K562 (cell line): ENCODE measurements at places on chromosomes 12 and 14. TPM values are rescaled to one million over a fixed set of nuclear protein-coding genes. Genes with fewer than 3 reads are reported as not detected.
A peak's percentile ranks its signal among the peaks of the same experiment; 100 is the strongest.

Gene DHH
- 2.2 and 2.3 TPM in 2 replicates for total RNA-seq

Gene SERPINA10
- not detected in 2 replicates for total RNA-seq

Gene PIWIL1
- total RNA-seq = not detected in 2 replicates

Gene ASB8
- total RNA-seq = 18.6 and 21.6 TPM in 2 replicates

Gene GDF11
- 15.7 and 19.9 TPM in 2 replicates for total RNA-seq

Gene WNT5B
- total RNA-seq = 14.6 and 18.4 TPM in 2 replicates

GRCh38 chr12:50545213-50545612 lies 40.4 kb downstream of the DIP2B start:
- DNase-seq = no peak
- H3K27ac ChIP-seq = no peak overlapping the region
- H3K27me3 ChIP-seq = no peaks in the 10 kb centered on the region
- H3K4me1 ChIP-seq = peaks cover 3% of the 10 kb centered on the region

DNA sequence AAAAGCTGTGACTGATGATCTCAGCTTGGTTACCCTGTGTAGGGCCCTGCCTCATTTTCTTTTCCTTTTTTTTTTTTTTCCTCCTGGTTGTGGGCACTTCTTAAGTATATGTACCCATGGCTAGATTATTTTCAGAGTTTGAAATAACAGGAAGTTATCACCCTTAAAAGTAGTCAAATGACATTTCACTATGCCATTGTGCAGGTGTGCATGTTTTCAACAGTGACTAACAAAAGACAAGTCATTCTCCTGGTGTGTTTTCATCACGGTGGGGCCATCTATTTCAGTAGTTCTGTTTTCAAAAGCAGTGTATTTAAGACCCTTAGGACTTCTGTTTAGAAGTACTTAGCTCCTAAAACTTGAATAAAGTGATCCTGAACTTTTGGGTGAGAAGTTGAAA lies 15.0 kb downstream of the GABARAPL1 start:
- H3K36me3 ChIP-seq = 0 out of 3 replicates have a peak, but pooled peaks cover 3% of the 10 kb centered on the region
- H3K27ac ChIP-seq = no peak overlapping the region
- no peak for DNase-seq
- no peaks in the 10 kb centered on the region for H3K27me3 ChIP-seq
- no peak overlapping the region for H3K4me3 ChIP-seq

GRCh38 chr12:21456291-21456780 lies 18.9 kb downstream of the PYROXD1 start:
- DNase-seq = no peak
- H3K27ac ChIP-seq = no peak overlapping the region
- peaks cover 2% of the 10 kb centered on the region; the same call in 1 of the 3 replicates for H3K36me3 ChIP-seq
- H3K27me3 ChIP-seq = no peaks in the 10 kb centered on the region
- H3K4me1 ChIP-seq = no peaks in the 10 kb centered on the region
- no peak overlapping the region for H3K4me3 ChIP-seq

- no peak overlapping the region for H3K27ac ChIP-seq
- H3K27me3 ChIP-seq = peaks cover 3% of the 10 kb centered on the region; the same call in 2 of the 3 replicates
- H3K4me3 ChIP-seq = no peak overlapping the region
- peak; percentile 13 for DNase-seq
Measured at GRCh38 chr12:130401703-130402102, 64.0 kb downstream of the PIWIL1 start.

DNA sequence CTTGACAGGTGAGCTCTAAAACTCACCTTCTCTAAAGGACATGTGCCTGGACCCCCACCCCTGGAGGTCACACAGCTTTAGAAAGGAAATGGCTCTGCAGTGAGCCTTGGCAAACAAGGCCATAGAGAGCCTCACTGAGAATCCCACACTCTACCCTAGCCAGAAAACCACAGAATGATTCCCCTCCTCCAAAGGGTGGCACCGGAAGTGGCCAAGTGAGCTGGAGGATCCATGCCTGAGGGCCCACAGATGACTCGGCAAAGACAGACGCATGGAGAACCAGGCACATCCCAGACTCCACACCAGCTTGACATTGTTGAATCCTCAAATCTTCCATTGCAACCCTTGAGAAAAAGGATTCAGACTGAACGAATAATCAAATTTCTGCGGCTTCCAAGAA lies 54.2 kb upstream of the PTHLH start:
- H3K27me3 ChIP-seq = no peaks in the 10 kb centered on the region
- DNase-seq = no peak
- peaks cover 10% of the 10 kb centered on the region for H3K4me1 ChIP-seq
- no peaks in the 10 kb centered on the region for H3K36me3 ChIP-seq
- H3K27ac ChIP-seq = no peak overlapping the region

GRCh38 chr12:108744021-108744897 lies 12.9 kb upstream of the CORO1C start:
- 0 out of 3 replicates have a peak, but pooled peaks cover 2% of the 10 kb centered on the region for H3K36me3 ChIP-seq
- DNase-seq = no peak
- H3K27ac ChIP-seq = peak overlapping the region; percentile 9; the same call in 1 of the 3 replicates
- H3K4me3 ChIP-seq = no peak overlapping the region; the same call in 1 of the 2 replicates

- H3K27ac ChIP-seq = no peak overlapping the region
- no peaks in the 10 kb centered on the region for H3K36me3 ChIP-seq
- no peak overlapping the region for H3K4me3 ChIP-seq
- no peaks in the 10 kb centered on the region for H3K4me1 ChIP-seq
- no peaks in the 10 kb centered on the region for H3K27me3 ChIP-seq
- DNase-seq = no peak
Measured at GRCh38 chr12:30110498-30110897, 326.8 kb upstream of the TMTC1 start.

- H3K4me1 ChIP-seq = no peaks in the 10 kb centered on the region
- no peak overlapping the region for H3K4me3 ChIP-seq
- DNase-seq = no peak
- no peaks in the 10 kb centered on the region for H3K27me3 ChIP-seq
Measured at GRCh38 chr14:72256055-72256454, 323.8 kb downstream of the RGS6 start.

GRCh38 chr14:85663256-85663655 lies 133.3 kb downstream of the FLRT2 start:
- no peaks in the 10 kb centered on the region for H3K4me1 ChIP-seq
- no peak for DNase-seq
- H3K36me3 ChIP-seq = no peaks in the 10 kb centered on the region
- H3K27me3 ChIP-seq = no peaks in the 10 kb centered on the region
- H3K27ac ChIP-seq = no peak overlapping the region

GRCh38 chr12:119288576-119288975 lies 46.0 kb upstream of the CCDC60 start:
- H3K27ac ChIP-seq = no peak overlapping the region
- H3K4me3 ChIP-seq = no peak overlapping the region
- DNase-seq = no peak

- no peaks in the 10 kb centered on the region for H3K36me3 ChIP-seq
- DNase-seq = no peak
- no peak overlapping the region for H3K4me3 ChIP-seq
- no peak overlapping the region for H3K27ac ChIP-seq
Measured at GRCh38 chr12:100674036-100674888, 100.8 kb downstream of the GAS2L3 start.

GRCh38 chr12:8501720-8502119 lies 11.6 kb upstream of the CLEC4D start:
- no peak overlapping the region for H3K4me3 ChIP-seq
- H3K4me1 ChIP-seq = no peaks in the 10 kb centered on the region
- no peaks in the 10 kb centered on the region for H3K36me3 ChIP-seq
- no peak overlapping the region for H3K27ac ChIP-seq
- no peaks in the 10 kb centered on the region for H3K27me3 ChIP-seq
